ENCODE measurements at places on chromosomes 16 and 17.

GRCh38 chr16:27700304-27700995 is 150.5 kb downstream of the KATNIP start:
- no peak for DNase-seq

GRCh38 chr16:65119435-65119834 is 2.4 kb downstream of the CDH11 start:
- DNase-seq = no peak

DNA sequence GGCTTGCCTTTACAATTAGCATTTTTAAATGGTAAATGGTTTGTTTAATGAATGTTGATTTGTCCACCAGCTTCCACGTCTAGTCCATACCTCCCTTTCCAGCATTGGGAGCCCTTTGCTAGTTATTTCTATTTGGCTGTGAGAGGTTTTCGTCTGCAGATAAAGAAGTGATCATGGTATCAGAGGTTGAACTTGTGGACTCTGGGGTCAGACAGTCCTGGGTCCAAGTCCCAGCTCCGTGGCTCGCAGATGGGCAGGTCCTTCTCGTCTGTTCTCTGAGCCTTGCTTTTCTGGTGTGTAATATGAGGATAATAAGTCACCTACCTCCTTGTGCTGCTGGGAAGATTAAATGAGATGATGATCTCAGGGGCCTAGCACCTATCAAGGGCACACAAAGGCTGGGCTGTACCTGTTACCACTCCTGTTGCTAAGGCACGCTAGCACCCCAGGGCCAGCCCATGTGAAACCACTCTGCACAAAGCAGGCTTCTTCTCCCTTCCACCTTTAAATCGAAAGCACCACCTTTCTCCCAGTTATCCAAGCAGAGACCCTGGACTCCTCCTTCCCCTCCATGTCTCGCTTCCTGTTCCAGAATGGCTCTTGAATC is 103.9 kb downstream of the GNAO1 start:
- no peak for DNase-seq

DNA sequence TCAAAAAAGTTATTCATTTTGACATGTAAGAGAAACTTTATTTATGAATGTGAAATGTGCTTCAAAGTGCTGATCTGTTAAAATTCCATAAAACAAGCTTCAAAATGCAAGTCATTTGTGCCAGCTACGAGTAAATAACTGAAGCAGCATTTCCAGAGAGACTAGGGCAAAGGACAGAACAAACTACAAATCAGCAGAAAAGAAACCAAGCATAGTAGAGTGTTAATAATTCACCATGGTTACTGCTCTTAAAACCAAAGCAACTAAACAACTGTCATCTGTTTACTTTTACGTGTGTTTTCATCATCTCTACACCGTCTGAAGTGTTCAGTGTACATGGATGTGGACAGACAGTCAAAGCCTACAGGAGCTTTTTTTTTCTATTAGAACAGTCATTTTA is 1.6 kb upstream of the ASPA start:
- DNase-seq = no peak

GRCh38 chr17:38906460-38907228 is 18.8 kb upstream of the LASP1NB start:
- DNase-seq = no peak

- DNase-seq = no peak
Measured at GRCh38 chr16:86015606-86016005, 116.6 kb downstream of the IRF8 start.

GRCh38 chr17:57750109-57750871 is 5.2 kb upstream of the CCDC182 start:
- no peak for DNase-seq

GRCh38 chr16:23132775-23133463 is 16.3 kb downstream of the USP31 start:
- DNase-seq = peak; percentile 31

DNA sequence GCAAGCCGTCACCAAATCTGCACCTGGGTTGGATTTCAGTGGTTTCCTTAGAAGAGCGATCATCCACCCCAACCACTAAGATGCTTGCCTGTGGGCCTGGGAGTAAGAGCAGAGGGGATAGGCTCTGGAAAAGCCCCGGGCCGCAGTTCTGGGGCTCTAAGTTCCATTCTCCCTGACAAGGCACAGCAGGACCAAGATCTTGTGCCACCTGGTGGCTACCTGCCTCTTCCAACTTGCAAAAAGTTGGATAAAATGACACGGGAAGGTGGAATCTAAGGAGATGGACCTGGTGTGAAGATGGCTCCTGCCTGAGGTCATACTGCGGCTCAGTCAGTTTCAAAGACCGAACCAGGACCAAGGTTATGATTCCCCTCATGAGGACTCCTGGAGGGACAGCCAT is 42.3 kb downstream of the ABCC12 start:
- DNase-seq = no peak

DNA sequence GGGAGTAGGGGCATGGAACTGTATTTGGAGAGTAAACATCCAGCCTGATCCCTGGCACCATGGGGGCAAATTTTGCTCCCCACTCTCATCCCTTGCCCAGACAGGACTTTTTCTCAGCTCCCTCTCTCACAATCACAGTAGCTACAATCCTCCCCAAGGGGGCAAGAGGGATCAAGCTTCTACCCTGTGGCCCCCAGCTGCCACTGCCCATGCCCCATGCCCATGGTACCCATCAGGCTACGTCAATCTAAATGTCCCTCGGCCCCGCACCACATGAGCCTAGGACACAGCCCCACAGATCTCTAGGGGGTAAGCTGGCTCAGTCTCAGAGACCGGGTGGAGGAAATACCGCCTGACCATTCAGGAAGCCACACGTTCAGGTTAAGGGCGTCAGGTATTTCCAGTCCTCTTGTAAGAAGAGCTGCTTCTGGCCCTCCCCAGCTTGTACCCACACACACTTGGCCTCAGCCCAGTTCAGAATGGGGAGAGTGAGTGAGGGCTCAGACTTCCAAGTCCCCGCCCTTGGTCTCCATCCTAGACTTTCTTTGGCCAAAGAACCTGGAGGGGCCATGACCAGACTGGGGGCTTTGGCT is 1.8 kb downstream of the CACNB1 start:
- DNase-seq = no peak

DNA sequence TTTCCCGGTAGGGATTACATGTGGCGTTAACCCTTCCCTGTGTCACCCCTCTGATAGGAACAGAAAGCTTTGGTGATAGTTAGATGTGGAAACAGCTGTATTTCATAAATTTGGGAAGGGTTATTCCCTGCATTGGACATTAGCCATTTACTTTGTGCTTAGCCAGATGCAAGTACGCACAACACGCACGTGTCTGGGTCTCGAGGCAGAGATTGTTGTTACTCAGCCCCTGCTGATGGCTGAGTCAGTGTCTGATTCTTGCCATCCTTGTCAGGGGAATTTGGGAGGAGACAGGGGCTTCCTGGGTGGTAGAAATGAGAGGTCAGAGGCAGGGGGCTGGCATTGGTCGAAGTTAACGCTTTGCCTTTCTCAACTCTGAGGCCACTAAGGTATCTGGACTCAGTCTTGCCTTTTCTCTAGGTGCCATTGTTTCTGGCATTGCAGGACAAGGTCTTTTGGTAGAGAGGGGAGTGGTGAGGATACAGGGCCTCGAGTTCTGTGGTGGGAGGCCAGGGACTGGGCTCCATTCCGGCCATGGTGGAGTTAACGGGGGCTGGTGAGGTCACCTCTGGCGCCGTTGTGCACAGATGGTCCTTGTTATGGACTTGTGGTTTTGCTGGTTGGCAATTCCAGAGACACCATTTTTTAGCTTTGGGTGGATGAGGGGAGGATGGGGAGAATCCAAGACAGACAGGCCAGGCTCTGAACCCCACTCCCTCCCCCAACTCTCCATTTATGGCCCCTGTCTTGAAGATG is 8.2 kb downstream of the MMP2 start:
- peak; percentile 68 for DNase-seq

GRCh38 chr16:72220875-72221629 is 49.1 kb upstream of the PMFBP1 start:
- no peak for DNase-seq

- no peak for DNase-seq
Measured at GRCh38 chr17:72658675-72659074, 433.8 kb downstream of the SLC39A11 start.

DNA sequence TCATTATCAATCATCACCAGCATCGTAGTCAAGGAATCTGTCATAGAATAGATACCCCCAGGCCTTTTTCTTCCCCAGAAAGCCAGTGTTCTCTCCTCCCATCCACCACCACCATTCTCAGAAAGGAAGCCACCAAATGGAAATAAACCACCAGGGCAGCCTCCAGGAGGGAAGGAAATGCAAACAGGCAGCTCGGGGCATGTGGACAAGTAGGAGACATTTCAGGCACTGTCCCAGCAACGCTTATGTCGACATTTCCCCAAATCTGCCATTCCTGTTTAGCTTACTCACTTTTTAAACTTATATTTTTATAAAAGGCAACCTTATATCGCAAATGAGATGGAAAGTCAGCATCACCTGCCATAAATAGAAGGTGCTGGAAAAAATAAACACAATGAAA is 15.8 kb downstream of the EMP2 start:
- DNase-seq = no peak

DNA sequence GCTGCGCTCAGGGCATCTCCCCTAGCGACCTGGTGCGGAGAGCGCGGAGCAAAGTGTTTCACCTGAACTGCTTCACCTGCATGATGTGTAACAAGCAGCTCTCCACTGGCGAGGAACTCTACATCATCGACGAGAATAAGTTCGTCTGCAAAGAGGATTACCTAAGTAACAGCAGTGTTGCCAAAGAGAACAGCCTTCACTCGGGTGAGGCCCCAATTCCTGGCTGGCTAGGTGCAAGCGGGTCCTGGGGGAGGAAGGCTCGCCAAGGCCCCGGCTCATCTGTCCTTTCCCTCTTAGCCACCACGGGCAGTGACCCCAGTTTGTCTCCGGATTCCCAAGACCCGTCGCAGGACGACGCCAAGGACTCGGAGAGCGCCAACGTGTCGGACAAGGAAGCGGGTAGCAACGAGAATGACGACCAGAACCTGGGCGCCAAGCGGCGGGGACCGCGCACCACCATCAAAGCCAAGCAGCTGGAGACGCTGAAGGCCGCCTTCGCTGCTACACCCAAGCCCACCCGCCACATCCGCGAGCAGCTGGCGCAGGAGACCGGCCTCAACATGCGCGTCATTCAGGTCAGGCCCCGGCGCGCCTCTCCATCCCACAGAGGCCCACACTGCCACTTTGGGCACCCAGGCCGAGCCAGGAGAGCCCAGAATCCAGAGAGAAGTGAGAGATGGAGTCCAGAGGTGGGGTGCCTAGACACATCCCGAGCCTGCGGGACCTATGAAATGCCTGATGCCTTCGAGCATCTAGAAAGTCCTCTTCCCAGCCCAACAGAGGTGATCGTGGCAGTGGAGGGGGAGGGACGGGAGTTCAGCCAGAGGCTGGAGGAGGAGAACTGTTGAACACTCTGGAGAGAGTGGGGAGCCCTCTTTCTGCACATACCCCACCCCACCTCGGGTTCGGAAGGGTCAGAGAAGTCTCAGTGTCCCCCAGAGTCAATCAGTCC is 3.3 kb downstream of the LHX1 start:
- no peak for DNase-seq

DNA sequence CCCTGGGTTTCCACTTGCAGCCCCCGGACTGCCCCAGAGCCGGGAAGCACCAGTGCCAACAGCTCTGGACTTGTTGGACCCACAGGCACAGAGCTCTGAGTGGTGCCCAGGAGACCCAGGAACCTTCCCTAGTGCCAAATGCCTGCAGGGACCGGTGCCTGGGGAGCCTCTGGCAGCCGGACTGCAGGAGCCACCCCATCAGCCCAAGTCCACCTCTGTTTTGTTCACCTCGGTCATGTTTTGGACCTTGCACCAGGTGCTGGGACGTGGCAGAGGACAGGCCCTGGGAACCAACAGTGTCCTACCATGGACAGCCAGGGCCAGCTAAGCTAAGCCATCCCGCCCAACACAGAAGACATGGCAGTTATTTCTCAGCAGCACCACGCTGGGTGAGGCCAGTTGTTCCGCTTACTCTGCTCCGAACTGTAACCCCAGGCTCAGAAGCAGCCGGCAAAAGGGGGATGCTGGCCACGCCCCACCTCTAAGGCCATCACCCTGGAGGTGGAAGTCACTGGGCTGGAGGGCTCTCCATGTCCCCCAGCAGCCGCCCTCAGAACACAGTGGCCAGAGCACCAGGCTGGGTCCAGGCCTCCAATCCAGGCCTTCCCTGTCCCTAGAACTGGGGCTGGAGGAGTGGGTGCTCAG is 79.8 kb downstream of the AMFR start:
- no peak for DNase-seq

DNA sequence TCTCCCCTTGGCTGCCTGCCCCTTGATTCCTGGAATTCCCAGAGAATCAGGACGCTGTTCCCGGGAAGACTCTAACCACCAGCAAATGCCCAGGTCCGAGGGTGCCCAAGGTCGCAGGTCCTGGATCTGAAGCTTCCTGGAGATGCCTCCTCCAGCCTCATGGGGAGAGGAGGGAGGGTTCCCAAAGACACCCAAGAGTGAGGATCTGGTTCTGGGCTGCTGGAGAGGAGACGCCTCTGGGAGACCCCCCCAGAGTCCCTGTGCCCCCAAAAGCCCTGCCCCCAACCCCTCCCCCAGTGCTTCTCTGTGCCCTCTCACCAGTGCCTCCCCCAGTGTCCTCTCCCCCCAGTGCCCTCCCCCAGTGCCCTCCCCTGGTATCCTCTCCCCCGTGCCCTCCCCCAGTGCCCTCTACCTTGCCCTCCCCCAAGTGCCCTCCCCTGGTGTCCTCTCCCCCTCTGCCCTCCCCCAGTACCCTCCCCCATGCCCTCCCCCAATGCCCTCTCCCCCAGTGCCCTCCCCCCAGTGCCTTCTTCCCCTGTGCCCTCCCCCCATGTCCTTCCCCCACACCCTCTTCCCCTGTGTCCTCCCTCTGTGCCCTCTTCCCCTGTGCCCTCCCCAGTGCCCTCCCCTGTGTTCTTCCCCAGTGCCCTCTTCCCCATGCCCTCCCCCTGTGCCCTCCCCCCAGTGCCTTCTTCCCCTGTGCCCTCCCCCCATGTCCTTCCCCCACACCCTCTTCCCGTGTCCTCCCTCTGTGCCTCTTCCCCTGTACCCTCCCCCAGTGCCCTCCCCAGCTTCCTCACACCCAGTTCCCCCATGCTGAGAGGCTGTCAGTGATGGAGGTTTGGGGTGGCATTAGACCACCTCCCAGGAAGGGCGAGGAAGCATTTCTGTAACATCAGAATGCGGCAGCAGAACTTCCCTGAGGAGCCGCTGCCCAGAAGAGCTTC is 6.3 kb upstream of the SECTM1 start:
- DNase-seq = no peak

GRCh38 chr17:79818026-79818758 is 21.0 kb downstream of the CBX4 start:
- no peak for DNase-seq

- no peak for DNase-seq
Measured at GRCh38 chr17:8610558-8610957, 20.0 kb downstream of the MYH10 start.

- DNase-seq = no peak
Measured at GRCh38 chr16:3641801-3642396, 12.6 kb upstream of the DNASE1 start.

- DNase-seq = no peak
Measured at GRCh38 chr17:45413498-45413923, 19.2 kb downstream of the ARHGAP27 start.

DNA sequence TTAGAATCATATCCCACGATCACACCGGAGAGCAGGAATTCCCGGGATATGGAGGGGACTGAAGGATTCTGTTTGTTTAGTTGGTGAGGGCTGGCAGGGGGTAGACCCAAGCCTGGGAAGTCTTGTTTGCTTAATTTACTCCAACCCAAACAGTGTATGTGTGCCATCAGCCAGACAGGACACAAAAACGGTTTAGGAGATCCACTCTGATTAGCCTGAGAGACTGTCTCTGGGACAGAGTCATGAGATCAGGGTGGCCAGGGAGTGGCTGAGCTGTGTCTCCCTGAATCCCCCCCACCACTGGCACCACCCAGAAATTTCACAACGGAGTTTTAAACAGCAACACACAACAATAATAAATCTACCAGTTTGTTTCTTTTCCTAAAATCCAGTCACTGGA is 127.0 kb downstream of the RBFOX3 start:
- DNase-seq = no peak
